ENCODE measurements at places on chromosomes 4 and X.

- no peak for DNase-seq
Measured at GRCh38 chrX:70592091-70592490, 147.5 kb downstream of the DLG3 start.

- DNase-seq: no peak
Measured at GRCh38 chr4:41176340-41176739, 38.0 kb downstream of the APBB2 start.

DNA sequence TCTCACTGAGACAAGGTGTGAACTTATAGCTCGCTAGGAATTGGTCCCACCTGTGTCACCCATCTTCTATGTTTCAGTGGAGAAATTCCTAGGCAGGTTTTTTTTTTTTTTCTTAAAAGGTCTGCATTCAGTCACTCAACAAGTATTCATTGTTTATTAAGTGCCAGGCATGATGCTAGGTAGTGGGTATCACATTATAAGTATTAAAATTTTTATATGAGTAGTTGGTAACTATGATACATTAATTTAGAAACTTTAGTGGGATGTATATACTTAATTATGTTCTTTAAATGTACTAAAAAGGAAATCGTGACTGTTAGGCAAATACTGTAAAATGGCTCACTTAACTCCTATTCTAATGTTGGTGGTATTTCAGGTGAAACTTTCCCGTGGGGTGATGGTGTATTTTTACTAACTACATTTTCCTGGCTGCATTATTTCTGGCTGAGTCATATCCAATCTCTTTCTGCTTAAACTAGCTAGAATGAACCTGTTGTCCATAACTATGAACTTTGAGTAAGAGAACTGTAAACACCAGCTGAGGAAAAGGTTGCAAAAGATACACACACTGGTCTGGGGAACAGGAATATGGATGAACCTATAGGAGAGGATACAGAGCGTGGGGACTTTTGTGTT lies 49.3 kb upstream of the MED14 start:
- DNase-seq: no peak

GRCh38 chr4:14125375-14126129 lies 498.0 kb upstream of the BOD1L1 start:
- DNase-seq: no peak

GRCh38 chr4:118281611-118282442 lies 71.0 kb downstream of the PRSS12 start:
- DNase-seq: no peak

DNA sequence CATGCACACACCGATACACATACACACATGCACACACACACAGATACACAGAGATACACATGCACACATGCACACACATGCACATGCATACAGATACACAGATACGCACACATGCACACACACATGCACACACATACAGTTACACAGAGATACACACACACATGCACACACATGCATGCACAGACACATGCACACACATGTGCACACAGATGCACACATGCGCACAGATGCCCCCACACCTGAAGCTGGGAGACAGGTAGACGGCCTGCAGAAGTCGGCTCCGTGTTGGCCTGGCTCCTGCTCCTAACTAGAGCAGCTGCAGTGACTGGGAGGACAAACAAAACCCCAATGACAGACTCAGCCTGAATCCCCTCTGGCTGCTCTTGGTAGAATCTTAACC lies 46.8 kb downstream of the PSAPL1 start:
- DNase-seq: no peak

GRCh38 chr4:52192001-52192400 lies 140.9 kb downstream of the SPATA18 start:
- DNase-seq: no peak

DNA sequence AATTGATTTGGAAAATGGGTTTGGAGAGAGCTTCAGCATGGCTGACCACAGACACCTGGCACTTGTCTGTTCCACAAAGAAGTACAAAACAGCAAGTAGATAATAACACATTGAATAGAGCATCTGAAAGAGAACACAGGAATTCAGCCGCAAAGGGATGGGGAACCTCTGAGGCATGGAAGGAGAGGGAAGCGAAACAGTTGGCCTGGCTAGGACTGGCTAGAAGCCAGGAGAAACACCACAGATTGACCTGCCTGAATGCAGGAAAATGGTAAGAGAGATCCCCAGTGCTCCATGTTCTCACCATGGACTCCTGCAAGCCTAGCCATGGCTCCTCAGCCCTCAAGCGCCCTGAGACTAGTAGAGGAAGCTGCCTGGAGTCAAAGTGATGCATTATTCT lies 169.7 kb upstream of the SH3RF1 start:
- DNase-seq: no peak

DNA sequence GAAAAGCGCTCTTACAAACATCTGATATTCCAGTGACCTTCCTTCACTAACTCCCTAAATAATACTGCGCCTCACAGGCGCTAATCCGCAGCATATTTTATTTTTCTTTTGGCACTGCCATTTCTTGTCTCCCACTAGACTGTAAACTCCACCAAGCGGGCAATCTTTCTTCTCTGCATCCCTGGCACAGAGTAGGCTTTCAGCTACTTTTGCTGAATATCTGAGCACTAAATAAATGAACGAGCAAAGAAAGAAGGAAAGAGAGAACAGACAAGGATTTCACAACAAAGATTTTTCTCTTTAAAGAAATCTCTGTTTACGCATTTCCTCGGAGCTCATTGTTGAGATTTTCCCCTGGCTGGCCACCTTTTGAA lies 12.7 kb downstream of the NKX3-2 start:
- DNase-seq: no peak

All from DMS153 (cell line).